ENCODE measurements at places on chromosomes 5 and 9. TPM values are rescaled to one million over a fixed set of nuclear protein-coding genes. Genes with fewer than 3 reads are reported as not detected.

DNA sequence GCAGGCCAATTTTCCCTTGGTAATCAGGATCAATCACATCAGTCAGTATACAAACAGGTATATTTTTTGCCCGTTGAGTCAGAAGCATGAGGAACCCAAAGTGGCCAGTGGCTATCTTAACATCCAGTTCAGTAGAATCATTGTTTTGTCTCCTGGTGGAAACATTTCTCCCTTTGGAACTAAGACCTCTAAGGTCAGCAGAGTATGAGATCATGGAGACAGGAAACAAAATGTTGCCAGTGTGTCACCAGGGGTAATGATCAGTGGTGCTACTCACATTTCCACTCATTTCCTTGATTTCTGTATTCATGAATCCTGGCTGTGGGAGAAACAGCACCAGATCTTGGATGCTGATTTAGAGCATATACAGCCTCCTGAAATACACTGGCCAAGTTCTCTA, 553.0 kb downstream of the CSNK1G3 start:
- no peak for DNase-seq

- no peak for DNase-seq
These were observed 421.3 kb downstream of the CETN3 start for GRCh38 chr5:89988129-89988810.

Gene ARHGEF28
- total RNA-seq = not detected

GRCh38 chr5:54178207-54178606, 132.2 kb downstream of the ARL15 start:
- DNase-seq = no peak

Gene IL4
- total RNA-seq = not detected

DNA sequence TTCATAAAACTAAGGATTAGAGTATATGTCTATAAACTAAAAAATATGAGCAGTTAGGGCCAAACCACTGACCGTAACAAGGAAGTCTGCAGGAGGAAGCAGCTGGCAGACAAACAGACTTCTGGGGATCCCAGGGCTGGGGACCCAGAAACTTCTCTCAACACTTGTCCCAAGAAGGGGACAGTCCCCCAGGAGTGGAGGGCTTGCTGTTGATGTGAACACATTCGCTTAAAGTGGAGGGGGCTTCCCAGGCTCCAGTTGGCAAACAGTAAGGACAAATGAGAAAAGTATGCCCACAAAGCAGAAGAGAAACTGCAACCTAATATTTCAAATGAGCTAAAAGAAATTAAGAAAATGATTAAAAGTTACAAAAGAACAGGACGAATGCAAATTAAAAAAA, 83.7 kb downstream of the PDE8B start:
- no peak for DNase-seq

DNA sequence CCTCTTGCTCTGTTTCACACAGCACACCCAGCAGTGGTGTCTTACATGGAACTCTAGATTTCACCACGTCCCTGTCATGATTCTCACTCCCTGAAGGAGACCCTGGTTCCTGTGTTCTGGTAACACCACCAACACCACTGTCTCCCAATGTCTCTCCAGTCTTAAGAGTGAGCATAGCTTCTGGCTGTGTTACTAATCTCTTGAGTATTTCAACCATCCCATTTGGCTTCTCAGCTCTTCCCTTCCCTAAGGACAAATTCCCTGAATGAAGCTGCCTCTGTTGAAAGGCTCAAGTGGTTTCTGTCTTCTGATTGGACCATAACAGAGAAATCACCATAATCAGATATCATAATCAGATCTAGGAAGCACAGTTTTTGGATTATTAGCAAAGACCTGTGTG, 311.8 kb downstream of the DNAH5 start:
- no peak for DNase-seq

DNA sequence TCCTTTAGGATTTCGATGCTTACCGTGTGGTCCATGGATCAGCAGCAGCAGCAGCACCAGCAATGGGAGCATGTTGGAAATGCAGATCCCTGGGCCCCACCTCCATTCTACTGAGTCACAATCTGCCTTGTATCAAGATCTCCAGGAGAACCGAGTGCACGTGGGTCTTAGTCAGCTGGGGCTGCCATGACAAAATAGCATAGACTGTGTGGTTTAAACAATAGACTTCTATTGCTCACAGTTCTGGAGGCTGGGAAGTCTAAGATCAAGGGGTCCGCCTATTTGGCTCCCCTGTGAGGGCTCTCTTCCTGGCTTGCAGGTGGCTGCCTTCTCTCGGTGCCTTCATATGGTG, 1.3 kb upstream of the PROP1 start:
- DNase-seq = peak; percentile 35

- no peak for DNase-seq
These were observed 485.5 kb downstream of the BNC2 start for GRCh38 chr9:16384993-16385392.

GRCh38 chr9:124132671-124133147, 121.1 kb downstream of the LHX2 start:
- DNase-seq = no peak

Gene SWI5
- total RNA-seq = 34.5 TPM

- DNase-seq = no peak
These were observed 445.0 kb upstream of the TRPC7 start for GRCh38 chr5:136810261-136810801.

- no peak for DNase-seq
These were observed 279.4 kb downstream of the FBXL17 start for GRCh38 chr5:108102463-108102862.

DNA sequence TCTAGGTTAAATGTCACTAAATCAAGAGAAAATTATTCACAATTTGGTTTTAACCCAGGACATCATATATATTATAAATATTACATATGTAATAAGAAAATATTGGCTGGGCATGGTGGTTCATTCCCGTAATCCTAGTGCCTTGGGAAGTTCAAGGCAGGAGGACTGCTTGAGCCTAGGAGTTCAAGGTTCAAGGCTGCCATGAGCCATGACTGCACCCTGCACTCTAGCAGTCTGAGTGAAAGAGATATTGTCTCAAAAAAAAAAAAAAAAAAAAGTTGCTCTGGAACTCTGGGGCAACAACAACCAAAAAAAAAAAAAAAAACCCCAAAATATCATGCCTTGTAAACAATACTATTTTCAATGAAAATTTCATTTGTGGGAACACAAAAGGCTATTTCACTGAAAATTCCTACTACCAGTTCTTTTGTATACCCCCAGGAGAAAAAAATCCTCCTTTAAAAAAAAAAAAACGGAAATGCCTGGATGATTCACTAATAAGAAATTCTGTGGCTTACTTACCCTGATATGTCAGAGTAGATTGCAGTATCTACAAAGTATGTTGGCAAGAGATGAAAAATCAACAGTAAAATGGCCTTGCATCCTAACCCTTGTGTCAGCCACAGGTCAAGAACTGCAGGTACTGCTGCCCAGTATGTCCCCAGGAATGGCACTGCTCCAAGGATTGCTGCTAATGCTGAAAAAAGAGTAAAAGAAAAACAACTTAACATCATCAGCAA, 22.6 kb upstream of the CTNNAL1 start:
- no peak for DNase-seq

- no peak for DNase-seq
These were observed 18.3 kb downstream of the LIFR start for GRCh38 chr5:38538161-38538560.

DNA sequence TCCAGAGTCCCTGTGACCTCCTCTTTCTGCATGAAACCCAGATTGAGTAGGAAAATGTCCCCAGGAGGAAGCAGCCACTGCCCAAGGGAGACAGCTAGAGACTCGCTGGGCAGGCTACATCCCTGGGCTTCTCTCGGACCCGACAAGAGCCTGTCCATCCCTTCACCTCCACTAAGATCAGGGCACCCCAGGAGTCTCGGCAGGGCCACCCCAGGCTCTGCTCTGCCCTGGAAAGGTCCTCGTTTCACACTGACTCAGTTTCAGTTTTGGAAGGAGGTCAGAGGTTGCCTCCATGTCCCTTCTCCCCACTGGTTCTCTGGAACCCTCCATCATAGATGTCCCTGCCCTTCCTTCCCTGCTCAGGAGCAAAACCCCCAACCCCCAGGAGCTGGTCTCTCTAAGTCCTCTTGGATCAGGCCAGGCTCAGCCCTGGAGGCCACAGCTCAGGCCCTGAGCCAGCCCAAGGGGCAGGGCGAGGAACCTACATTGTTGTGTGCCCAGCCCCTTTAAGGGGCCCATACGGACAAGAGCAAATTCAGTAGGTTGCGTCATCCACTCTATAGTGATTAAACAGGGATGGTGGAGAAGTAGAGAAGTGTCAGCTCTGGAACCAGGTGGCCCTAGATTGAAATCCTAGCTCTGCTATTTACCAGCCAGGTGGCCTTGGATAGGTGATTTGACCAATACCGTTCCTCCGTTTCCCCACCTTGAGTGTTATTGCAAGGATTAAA, 37.4 kb downstream of the C9orf50 start:
- no peak for DNase-seq

GRCh38 chr9:84694248-84694647, 24.7 kb downstream of the NTRK2 start:
- no peak for DNase-seq

Gene CCNJL
- not detected for total RNA-seq

GRCh38 chr5:163339148-163339547, 98.2 kb upstream of the CCNG1 start:
- DNase-seq = no peak

DNA sequence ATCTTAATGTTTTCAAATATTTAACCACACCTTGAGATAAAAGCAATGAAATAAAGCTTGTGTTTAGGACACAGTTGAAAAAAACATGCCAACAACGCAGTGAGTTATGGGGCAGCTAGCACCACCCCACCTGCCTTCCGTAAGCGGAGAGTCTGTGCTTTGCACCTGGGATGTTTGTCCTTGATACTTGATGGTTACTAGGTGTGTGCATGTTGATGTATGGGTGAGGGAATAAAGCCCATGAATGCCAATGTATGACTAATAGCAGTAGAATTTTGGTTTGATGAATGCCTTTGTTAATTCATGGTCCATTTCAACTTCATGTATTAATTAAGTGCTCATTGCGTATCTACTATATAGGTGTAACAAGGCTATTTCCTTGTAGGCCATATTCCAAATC, 74.0 kb downstream of the PCSK5 start:
- no peak for DNase-seq

GRCh38 chr9:135550344-135550918, 4.5 kb downstream of the OBP2A start:
- DNase-seq = no peak
